ENCODE measurements at places on chromosomes 2 and 18.
A peak's percentile ranks its signal among the peaks of the same experiment; 100 is the strongest.

GRCh38 chr2:101828257-101828656, 130.8 kb downstream of the MAP4K4 start:
- no peak for DNase-seq

- DNase-seq = no peak
Measured at GRCh38 chr2:191018643-191019119, 4.7 kb upstream of the STAT1 start.

DNA sequence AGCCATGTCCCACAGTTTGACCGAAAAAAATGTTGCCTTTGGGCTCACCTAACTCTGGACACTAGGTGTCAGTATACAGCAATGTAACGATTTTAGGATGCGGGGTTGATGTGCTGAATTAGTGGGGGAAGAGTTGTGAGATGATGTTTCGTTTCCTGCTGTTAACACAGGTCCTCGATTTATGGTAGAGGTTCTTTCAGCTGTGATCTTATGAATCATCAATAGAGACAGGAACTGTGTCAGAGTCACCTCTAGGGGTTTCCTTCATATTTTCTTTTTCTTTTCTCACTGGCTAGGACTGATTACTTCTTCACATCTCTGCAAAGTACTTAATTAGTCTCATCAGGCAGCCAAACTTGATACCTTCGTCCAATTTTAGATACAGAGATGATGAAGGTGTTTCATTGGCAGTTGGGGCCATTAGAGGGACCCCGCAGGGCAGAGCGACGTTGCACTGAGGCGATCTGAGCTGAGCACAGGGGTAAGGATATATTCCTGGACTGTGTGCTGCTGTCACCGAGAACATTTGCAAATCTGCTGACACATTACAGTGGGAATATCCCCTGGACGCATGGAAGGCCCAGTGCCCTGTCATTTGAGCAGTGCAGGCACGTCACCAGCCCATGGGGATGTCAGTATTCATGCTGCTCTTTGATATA, 10.2 kb upstream of the MMADHC start:
- DNase-seq = peak; percentile 83

DNA sequence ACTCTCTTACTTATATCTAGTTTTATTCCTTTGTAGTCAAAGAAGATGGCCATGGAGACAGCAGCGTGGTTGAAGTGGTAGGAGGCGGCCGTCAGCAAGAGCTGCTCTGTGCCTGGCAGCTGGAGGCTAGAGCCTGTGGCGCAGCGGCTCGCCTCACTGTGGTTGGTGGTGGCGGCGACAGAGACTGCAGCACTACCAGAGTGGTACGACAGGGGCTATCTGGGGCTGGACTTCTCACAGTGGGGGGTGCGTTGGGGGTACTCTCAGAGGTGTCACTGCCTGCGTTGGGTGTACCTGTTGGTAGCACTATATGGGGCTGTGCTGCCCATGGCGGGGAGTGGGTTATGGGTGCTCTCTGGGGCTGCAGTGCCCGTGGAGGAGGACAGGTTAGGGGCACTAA, 8.5 kb upstream of the ANKRD62 start:
- no peak for DNase-seq

DNA sequence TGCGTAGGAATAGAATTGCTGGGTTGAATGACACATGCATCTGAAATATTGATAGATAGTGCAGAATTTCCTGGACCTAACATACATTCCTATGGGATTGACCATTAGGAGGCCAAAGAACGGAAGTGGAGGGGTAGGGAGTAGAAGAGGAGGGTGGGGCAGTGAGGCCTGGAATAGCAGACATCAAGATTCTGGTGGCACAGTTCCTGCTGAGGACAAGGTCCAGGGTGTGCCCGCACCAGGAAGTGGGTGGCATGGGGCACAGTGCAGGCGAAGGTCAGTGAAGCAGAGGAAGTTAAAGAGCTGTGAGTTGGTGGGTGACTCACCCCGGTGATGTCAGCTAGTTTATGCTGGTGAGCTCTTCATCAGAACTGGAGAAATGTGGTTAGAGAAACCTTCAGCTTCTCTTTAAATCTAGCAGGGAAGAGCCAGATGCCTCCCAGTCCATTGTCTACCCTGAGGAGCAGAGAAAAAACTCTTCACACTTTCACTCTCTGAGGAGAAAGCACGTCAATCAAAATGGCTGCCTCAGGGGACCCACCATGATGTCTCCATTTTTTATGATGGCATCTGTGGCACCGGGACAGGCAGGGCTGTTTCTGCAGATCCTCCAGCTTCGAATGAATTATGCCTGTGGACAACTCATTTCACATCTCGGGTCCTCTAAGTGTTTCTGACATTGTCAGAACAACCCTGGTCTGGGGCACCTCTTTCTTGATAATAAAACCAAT, 55.9 kb upstream of the CTLA4 start:
- no peak for DNase-seq

- DNase-seq = no peak
Measured at GRCh38 chr2:58293056-58293455, 51.9 kb upstream of the FANCL start.

DNA sequence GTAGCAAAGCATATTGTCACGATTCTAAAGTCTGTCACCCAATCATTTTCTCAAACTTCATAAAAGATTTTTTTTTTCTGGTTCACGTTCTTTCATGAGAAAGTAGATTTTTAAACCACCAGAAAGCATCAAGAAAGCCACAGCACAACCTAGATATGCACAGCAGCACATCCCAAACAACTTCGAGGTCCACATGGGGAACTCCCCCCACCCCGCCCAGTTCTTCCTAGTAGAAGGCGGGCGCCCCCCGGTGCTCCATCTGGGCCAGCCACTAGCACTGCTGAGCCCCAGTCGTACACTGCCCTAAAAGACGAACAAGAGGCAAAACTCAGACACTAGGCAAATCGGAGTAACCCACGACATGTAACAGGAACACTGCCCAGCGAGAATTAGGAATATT, 15.5 kb downstream of the HDLBP start:
- DNase-seq = no peak

- no peak for DNase-seq
Measured at GRCh38 chr18:25341831-25342230, 10.1 kb downstream of the ZNF521 start.
